ENCODE measurements at places on chromosomes 2 and 18.

DNA sequence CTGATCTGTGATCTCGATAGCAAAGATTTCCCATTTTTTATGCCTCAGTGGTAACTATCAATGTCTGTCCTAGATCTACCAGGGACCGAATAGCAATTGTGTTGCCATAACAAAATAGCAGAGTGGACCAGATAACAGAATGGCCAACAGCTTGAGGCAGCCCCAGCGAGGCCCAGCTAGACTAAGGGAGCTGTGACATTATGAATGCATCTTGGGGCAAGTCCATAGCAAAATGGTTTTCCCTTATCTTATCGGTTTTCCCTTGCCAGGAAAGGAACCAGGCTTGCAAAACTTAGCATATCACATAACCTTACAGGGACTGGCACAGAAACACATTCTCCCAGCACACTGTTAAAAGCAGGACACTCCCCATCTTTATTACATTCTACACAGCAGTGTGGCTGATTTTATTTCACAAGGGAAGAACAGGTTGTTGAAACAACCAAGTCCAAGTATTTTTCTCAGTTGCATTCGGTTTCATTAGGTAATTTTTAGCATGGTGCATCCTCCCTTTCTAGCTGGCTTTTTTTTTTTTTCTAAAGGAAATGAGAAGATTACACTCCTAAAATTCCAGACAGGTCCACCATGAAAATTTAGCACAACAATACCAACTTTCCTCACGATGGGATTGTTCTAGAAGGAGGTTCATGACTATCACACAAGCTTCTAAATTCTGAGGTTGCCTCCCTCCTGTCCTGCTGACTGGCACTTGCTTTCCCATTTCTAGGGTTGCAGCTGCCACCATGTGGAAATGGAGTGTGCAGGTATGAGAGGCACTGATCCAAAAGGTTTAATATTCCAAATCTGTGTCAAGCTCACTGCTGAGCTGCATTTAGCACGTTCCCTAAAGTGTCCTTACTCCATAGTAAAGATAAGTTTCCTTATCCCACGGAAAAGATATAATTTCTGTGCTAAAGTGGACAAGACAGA lies 97.0 kb upstream of the SLC35G4 start:
- no peak for DNase-seq

DNA sequence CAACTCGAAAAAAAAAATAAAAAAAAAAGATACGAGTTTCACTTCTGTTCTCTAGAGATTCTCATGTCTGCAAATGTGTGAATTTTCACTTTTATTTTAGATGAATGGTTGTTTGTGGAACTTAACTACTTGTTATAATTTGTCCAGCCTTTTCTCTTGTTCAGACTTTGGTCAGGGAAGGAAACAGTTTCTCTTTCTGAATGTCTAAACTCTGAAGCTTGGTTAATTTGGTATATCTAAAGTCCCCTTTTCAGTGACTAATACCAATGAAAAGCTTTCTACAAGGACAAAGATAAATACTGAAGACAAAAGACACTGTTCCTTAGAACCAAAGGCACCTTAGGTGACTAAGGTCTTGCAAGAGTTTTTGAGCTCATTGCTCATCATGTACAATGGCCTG lies 144.4 kb upstream of the PIEZO2 start:
- DNase-seq: no peak

DNA sequence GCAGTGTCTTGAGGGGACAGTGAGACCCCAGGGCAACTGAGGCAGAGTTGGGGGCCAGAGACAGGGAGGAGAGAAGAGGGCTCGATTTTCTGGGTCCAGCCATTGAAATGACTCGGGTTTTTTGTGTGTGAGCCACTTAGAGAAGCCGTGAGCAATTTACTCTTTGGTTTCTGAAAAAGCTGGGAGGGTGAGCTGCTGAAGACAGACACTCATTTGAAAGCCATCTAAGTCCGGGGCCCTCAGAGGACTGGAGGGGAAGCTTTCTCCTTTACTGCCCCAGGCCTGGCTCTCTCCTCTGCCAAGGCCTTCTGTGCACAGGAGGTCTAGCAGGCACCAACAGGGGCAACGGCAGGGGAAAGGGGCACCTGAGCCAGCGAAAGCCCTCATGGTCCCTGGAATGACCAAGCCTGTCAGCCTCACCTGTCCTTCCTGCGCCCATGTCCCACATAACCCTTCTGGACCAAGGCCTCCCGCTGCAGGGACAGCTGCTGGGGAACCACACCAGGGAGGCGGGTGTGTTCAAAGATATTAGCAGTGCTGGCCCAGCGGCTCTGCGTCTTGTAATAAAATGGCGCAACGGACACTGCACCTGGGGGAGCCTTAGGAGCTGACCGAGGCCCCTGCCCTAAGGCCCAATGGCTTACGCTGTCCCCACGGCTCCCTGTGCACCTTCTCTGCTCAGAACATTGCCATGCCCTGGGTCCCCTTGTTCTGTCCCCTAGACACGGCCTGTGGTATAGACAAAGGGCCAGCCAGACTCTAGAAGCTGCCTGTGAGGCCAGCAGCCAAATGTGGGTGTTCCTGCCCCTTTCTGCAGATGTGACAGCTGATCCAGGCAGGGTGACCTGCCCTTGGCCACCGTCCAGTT lies 45.8 kb downstream of the HS6ST1 start:
- DNase-seq: no peak

DNA sequence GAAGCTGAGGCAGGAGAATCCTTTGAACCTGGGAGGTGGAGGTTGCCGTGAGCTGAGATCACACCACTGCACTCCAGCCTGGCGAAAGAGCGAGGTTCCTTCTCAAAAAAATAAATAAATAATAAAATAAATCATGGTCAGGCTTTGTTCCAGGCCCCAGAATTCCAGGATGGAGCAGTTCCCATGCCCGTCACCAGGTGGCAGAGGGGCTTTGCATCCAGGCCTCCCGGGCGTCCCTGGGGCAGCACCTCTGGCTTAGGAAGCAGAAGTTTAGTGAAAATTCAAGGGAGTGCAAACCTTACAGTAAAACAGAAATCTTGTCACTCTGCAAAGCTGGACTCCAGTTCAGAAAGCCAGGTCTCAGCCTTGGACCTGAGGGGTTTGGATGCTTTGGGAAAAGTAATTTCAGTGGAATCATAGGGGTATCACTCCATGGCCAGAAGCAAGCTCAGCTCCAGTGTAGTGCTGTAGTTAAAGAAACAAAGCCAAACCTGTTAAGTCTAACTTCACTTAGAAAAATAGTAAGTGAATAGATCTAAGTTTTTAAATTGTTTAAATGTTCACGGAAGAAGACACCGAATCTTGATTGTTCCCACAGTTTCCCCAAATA lies 512.7 kb downstream of the CMPK2 start:
- no peak for DNase-seq

- no peak for DNase-seq
Observed at GRCh38 chr2:153819501-153819900, 52.2 kb upstream of the GALNT13 start.

GRCh38 chr2:98881153-98881650 lies 54.8 kb downstream of the CRACDL start:
- DNase-seq: no peak

GRCh38 chr18:78984941-78985784 lies 5.5 kb downstream of the SALL3 start:
- DNase-seq: no peak

- no peak for DNase-seq
Observed at GRCh38 chr2:158042666-158043065, 59.0 kb upstream of the UPP2 start.

DNA sequence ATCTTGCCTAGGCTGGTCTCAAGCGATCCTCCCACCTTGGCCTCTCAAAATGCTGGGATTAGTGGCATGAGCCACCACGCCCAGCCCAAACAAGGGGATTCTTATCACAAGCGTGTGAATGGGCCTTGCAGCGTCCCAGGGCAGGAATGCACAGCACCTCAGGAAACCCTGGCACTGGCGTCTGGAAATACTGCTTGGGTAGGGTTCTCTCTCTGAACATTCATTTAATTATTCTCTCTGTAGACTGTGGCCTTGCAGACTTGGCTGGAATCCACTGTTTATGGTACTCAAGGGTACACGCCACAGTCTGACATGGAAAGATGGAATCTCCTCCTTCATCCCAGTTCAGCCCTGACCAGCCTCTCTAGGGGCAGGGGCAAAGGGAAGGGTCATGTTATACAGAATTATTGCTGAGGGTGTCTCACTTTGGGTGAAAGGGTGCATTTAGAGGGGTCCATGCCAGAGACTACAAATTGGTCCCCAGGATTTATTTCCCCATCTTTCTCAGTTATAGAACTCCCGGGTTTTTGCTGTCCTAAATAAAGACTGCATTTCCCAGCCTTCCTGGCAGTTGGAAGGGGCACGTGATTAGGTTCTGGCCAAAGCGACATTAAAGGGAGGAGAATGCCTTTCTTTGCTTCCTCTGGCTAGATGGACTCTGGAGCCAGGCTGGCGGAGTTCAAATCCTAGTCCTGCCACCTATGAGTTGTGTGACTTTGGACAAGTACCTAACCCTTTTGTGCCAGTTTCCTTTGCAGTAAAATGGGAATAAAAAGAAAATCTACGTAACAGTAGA lies 147.2 kb upstream of the HAAO start:
- no peak for DNase-seq

- no peak for DNase-seq
Observed at GRCh38 chr2:147227313-147227712, 617.5 kb upstream of the ACVR2A start.

DNA sequence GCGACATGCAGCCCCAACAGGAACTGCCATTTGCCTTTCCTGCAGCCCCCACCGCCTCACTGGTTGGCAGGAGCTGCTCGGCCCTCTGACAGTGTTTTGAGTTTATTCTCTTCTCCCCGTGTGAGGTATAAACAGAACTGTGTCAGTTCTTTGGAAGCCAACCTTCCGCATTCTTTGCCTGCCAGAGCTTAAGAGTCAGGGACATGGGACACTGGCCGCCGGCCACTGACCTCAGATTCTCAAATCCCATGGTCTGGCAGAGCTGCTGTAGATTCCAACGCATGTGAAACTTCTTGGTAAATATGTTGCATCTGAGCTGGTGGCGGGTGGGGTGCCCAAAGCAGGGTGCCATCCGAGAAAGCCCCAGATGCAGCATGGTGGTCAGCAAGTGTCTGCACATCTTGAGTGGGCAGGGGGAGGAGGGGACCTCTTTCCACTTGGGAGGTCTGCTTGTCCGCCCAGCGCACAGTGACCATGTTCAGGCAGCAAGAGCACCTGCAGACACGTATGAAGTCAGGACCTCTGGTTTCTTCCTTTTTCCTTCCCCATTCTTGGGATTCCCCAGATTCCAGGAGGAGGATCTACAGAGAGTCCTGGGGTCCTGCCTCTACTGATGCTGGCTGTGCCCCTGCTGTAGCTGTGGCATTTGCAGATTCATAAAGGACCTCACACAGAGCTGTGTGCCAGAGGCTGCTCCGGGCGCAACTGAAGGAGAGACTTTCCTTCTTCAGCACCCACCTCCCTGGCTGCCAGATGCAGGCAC lies 23.8 kb downstream of the ASB18 start:
- no peak for DNase-seq

DNA sequence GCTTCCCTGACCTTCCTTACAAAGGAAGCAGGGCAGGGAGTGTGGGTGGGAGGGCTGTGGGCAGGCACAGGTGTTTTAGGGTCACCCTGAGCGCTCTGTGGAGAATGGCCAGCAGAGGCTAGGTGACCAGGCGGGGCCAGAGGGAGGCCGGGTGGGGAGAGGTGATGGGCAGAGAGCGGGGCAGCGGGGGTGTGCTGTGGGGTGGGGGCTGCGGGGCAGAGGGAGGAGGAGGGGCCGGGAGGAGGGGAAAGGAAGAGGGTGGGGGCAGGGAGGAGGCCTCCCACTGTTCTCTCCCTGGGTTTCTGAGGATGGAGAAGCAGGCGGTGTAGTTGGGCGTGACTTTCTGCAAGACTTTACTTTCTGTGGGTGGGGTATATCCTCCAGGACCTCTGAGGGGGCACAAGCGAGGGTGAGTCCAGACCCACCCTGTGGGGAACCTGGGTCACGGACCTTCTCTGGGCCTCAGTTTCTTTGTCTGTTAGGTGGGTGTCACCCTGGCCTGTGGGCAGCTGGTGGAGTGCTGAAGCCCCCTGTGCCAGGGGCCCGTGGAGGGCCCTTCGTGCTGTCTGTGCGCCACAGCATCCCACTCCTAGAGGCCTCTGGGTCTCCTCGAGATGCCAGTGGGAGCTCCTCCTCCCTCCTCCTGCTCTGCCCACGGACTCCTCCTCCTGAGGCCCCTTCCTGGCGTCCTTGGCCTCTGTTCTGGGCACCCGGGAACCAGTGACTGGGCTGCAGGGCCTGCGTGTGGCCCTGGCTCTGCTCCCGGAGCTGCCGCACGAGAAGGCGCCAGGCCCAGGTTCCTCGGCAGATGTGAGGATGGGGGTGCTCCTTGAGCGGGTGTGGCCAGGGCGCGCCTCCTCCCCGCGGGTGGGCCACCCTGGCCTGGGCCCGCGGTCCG lies 6.3 kb upstream of the NEU4 start:
- no peak for DNase-seq

- DNase-seq: no peak
Observed at GRCh38 chr18:43932140-43932539, 654.9 kb upstream of the SYT4 start.

GRCh38 chr2:18412980-18413675 lies 147.3 kb downstream of the RDH14 start:
- DNase-seq: no peak

DNA sequence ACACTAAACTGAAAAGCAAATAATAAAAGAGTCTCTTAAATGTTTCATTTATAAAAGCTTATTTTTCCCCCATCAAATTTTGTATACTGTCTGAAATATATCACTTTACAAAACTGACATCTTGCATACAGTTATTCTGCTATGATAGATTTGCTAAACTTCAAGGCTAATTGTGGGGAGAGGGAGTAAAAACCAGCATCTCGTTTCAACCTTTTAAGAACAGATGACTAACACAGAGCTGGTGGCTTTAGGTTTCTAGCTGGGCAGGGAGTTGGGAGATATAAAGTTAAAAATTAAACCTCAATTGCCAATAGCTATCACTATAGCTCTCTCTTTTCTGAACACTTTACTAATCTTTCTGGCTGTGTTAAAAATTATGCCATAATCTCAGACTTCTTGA lies 23.5 kb downstream of the C1D start:
- no peak for DNase-seq

DNA sequence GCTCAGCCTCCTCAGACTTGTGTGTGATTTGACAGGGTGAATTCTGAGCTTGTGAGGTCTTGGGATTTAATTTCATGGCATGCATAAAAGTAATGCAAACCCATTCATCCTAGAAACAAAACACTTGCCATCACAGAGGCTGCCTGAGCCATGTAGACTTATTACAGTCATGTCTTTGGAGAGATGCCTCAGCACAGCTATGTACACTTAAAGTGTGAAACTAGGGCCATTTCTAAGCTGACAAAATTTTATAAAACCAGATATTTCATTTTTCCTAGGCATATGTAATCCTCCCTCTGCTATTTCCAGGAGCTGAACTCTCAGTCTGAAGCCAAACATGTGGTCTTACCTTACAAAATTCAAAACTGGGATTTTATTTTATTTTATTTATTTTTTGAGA lies 322.2 kb upstream of the SPHKAP start:
- DNase-seq: no peak

DNA sequence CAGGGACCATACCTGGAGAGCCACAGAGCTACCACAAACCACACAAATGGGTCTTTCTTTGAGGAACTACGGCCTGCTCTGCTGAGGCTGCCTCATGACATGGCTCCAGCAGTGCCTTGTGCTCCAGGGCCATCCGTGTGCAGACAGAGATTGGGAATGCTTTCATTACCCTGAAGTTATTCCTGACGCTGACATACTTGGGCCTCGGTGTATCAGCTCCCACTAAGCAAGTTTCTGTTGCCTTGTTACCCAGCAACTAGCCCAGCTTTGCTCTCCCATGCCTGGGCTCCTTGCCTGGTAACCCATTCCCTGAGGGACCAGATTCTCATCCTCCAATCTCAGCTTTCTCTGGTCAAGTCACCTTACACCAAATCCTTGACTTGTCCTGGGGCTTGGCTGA lies 80.3 kb upstream of the FZD7 start:
- no peak for DNase-seq

Data from T-helper 1 cell (primary cell).